ENCODE measurements at places on chromosomes 7 and 10.

- no peak for DNase-seq
Observed at GRCh38 chr7:98088109-98088508, 18.6 kb upstream of the LMTK2 start.

DNA sequence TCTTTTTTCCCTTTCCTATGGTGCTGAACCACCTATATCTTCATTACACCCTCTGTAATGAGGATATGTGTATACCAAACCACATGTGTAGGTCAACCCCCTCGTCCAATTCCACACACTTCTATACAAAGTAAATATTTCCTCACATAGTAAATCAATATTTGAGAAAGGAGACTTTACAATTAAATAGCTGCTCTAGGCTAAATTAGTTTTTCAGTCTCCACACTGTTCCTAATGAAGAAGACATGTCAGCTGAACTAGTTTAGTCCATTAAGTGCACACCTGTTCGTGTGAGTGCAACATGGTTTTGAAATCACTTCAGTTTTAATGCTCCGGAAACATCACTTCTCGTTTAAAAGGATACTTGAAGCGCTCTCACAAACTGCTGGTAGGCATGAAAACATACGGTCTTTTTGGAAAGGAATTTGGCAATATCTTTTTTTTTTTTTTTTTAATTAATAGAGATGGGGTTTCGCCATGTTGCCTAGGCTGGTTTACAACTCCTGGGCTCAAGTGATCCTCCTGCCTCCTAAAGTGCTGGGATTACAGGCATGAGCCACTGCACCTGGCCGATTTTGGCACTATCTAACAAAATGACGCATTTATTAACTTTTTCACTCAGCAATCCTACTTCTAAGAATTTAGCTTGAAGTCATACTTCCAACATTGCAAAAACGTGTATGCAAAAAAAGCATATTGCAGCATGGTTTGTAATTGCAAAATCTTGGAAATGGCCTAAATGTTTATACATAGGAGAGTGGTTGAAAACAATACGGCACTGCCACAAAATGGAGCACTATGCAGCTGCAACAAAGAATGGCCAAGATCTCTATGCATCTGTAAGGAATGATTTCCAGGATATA, 2.1 kb upstream of the XRCC2 start:
- DNase-seq: no peak

DNA sequence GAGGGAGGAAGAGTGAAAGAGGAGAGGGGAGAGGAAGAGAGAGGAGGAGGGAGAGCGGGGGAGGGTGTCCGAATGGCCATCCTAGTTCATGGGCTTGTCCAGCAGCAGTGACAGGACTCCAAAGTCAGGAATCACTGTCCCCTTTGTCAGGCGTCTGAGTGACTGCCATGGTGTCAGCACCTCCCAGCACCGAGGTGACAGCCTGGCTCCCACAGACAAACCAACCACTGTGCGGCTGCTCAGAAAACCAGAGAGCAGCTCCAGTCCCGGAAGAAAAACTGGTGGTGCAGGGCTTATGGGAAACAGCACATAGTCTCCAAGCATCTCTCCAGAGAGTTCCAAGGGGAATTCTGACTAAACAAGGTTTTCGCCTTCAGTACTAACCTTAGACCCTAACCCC, 18.9 kb upstream of the FGFR2 start:
- DNase-seq: no peak

DNA sequence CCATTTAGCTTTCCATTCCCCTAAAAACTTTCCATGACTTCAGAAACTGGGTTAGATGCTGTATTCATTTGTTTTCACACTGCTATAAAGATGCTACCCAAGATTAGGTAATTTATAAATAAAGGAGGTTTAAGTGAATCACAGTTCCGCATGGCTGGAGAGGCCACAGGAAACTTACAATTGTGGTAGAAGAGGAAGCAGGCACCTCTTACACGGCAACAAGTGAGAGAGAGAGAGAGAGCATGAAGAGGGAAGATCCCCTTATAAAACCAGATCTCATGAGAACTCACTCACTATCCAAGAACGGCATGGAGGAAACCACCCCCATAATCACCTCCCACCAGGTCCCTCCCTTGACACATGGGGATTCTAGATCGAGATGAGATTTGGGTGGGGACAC, 336.8 kb downstream of the TFEC start:
- no peak for DNase-seq

GRCh38 chr7:351256-351655, 61.3 kb downstream of the FOXL3 start:
- no peak for DNase-seq

DNA sequence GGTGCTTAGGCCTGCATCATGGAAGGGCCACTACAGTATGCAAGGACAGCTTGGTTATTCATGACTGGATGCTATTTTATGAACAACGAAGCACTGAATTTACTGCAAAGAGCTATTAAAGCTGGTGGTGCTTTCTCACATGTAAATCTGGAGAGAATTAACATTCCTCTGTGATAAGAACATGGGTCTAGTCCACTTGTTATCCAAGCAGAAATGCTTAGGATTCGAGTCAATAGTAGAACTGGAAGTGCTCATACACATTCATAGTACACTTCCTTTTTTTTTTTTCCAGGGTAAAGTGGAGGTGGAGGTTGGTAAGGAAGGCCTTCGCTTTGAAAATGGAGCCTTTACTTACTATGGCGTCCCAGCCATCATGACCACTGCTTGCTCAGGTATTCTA, 35.0 kb downstream of the CNNM1 start:
- no peak for DNase-seq

DNA sequence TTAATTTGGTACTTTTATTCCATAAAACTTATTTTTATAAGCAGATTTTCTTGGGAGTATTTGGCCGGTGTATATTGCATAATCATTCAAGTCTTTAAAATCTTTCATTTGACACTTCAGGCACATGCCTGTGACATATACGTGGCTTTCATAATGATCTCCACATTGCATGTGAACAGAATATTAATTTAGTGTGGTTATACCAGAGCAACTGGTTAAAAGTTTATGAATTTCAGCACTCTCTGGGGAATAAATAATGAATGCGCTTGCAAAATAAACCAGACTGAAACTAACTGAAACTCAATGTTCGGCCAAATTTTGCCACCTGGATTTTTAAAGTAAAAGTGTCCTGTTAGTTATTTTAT, 242.3 kb downstream of the GLI3 start:
- DNase-seq: no peak

DNA sequence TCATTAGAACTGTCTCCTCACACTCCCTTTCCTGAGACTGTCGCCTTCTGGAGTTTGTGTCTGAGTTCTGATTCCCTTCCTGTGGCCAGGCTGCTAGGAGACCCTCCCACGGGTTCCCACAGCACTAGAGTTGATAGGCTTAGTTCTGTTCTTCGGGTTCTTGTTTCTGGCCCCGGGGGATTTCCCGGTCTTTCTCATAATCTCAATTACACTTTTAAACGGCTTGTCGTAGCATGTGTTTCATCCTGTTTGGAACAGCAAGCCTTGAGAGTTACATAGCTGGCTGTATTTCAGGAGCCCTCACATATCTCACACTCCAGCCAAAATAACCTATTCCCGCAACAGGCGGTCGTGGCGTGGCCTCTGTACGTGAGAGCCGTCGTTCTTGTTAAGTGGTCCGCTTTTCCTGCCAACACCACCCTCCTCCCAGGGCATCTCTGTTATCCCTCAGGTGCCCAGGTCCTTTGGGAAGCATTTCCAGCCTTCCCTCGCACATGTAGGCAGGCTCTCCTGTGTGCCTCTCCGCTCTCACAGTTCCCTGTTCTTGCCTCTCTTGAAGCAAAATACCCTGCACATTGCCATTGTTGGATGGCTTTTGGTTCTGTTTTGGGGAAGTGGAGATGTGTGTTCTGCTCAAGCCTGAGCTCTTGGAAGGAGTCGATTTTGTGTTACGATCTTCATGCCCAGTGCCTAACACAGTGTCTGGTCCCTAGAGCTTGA, 46.0 kb downstream of the CDC123 start:
- DNase-seq: peak; percentile 68

GRCh38 chr7:146359176-146359575, 242.6 kb downstream of the CNTNAP2 start:
- DNase-seq: no peak

DNA sequence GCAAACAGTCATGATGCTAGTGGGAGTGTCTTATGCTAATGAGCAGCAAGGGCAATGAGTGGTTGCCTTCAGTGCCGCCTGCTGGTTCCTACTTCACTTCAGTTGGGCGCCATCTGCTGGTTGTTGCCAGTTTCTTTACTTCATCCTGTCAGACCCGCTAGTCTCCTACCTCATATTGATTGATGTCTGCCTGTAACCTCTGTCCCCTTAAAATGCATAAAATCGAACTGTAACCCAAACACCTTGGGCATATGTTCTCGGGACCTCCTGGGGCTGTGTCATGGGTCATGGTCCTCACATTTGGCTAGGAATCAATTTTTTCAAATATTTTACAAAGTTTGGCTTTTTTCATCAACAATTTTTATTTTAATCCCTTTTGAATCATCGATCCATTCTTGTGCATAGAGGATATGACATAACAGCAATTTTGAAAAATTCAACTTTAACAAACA, 62.8 kb upstream of the C7orf33 start:
- DNase-seq: peak; percentile 65
